ENCODE measurements at places on chromosomes 11 and 22.

- DNase-seq = no peak
Observed at GRCh38 chr22:48045369-48045768, 1282.9 kb downstream of the TBC1D22A start.

GRCh38 chr22:44659140-44659539 lies 42.9 kb upstream of the PRR5 start:
- no peak for DNase-seq

GRCh38 chr11:48052183-48053044 lies 72.1 kb downstream of the PTPRJ start:
- no peak for DNase-seq

DNA sequence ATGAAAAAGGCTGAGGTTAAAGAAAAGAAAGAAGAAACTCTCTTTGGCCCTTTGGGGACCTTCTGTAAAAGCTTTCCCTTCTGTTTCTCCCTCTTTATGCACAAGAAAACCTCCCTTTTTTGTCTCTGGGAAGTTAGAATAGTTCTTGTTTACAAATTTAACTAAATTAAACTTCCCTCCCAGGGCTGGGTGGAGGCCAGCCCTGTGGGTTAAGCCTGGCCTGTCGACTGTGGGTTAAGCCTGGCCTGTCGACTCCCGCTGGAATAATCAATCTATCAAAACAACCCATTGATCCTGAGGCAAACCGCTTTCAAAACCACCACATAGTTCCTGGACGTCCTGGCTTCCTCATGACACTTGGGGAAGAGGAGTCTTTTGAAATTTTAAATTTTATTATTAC lies 1.2 kb upstream of the DRG1 start:
- DNase-seq = no peak

DNA sequence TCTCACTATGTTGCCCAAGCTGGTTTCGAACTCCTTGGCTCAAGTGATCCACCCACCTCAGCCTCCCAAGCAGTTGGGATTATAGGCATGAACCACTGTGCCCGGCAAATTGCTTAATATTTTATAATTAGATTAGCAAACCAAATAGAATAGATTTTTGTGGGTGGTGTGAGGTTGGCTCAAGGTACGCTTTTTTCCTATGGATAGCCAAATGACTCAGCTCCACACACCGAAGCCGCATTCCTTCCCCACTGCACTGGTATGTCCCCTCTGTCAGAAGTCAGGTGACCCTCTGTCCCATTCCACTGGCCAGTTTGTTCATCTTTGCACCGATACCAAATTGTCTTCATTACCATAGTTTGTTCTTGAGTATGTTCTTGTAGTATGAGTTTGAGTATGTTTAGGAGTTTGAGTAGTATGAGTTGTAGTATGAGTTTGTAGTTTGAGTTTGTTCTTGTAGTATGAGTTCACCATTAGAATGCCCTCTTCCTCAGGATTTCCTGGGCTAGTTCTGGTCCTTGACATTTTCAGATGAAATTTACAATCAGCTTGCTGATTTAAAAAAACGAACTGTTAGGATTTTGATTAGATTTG lies 19.4 kb downstream of the SUSD2 start:
- DNase-seq = no peak

DNA sequence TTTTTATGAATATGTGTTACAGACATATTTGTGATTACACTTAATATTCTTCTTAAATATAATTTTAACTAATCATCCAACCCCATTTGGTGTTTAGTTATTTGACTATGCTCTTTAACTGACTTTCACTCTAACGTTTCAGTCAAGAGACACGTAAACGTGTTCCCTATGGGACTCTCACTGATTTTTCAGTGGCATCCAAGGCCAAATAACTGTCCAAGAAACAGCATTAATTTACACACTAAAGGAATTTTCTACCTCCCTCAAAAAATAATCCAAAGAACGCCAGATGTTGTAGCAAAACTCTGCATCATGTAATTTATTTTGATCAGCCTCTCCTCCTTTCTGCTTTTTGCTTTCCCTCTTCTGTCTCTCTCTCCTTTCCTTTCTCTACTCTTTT lies 44.0 kb upstream of the NOX4 start:
- DNase-seq = no peak

DNA sequence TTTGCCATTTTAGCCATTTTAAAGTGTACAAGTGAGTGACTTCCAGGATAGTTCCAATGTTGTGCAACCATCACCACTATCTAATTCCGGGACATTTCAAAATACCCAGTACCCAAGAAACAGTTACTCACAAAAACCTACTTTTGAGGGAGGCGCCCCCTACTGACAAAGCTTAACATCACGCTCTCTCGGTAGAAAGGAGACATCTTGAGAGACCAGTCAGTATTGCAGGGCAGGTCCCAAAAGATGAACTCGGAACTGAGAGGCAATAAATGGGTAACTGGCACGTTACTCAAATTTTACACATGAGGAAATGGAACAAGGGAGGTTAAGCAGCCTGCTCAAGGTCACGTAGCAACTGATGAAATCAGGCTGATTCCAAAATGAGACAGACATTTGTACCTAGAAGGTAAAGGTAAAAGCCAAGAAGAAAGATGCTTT lies 50.0 kb upstream of the POU2AF1 start:
- DNase-seq = no peak

DNA sequence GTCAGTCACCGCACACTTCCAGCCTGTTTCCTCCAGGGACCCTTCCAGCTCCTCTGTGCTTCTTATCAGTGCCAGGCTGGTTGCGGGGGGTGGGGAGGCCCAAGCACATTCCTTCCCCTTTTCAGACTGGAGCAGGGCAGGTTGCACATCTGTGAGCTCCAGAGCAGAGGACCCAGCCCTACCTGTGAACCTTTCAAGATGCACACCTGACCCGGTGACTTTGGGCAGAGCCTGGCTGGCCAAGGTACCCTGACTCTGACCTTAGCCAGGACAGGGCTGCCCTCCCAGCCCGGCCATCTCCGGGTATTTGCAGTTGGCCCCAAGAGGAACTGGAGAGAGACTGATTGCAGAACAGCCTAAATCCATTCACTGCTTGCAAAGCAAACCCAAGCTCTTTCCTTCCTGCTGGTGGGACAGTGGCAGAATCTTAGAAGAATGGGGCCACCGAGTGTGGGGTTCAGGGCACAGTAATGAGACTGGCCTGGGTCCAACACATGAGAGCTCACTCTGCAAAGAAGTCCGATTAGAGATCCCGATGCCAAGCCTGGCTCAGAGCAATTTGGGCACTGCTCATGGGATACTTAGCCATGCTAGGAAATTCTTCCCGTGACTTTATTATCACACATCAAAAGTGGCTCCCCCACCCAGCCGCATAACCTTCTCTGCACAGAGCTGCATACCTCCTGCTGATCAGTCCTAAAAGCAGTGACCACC lies 64.7 kb upstream of the CCND1 start:
- DNase-seq = no peak

DNA sequence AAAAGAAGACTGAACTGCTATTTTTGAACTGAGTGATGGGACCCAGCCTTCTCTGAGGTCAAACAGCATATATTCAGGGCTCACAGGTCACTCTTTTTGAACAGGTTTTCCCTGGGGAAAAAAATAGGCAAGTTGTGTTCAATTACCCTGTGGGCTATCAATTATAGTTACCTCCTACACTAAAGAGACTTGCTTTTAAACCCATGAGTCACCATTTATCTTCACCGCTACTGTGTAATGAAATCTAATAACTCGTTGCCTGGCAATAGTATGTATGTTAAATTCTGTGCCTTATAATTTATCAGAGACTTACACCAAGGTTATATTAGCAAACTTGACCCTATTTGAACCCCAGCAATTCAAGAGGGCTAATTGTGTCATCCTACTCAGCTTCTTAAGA lies 98.5 kb downstream of the CYP2R1 start:
- DNase-seq = no peak

DNA sequence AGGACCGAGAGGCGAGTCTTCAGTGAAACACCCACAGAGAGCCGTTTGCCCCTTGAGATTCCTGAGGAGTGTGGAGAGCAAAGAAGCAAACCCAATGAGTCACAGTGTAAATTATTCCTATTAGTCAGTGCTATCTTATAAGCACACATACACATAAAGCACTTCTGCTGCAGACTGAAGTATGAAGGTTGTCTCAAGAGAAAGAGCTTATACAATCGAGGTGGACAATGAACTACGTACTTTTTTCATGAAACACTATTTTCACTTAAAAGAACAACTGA lies 37.3 kb downstream of the GALNT18 start:
- DNase-seq = no peak
